WTC11 (cell line): ENCODE measurements at places on chromosomes 7 and 10. TPM values are rescaled to one million over a fixed set of nuclear protein-coding genes. Genes with fewer than 3 reads are reported as not detected.

GRCh38 chr7:33937871-33938270 is 32.5 kb downstream of the BMPER start:
- DNase-seq: no peak

GRCh38 chr10:9824631-9825071 is 1193.0 kb upstream of the CELF2 start:
- no peak for DNase-seq

- DNase-seq: no peak
These were observed 95.9 kb downstream of the CUBN start for GRCh38 chr10:17033529-17034260.

CLDN4 gene
- 32.0 to 54.3 TPM (median 52.5 TPM) in 3 replicates for total RNA-seq

ACSM6 gene
- total RNA-seq: 0.11 to 0.14 TPM in 2 of 3 replicates, not detected in the other
